ENCODE measurements at places on chromosomes 1 and 21.

DNA sequence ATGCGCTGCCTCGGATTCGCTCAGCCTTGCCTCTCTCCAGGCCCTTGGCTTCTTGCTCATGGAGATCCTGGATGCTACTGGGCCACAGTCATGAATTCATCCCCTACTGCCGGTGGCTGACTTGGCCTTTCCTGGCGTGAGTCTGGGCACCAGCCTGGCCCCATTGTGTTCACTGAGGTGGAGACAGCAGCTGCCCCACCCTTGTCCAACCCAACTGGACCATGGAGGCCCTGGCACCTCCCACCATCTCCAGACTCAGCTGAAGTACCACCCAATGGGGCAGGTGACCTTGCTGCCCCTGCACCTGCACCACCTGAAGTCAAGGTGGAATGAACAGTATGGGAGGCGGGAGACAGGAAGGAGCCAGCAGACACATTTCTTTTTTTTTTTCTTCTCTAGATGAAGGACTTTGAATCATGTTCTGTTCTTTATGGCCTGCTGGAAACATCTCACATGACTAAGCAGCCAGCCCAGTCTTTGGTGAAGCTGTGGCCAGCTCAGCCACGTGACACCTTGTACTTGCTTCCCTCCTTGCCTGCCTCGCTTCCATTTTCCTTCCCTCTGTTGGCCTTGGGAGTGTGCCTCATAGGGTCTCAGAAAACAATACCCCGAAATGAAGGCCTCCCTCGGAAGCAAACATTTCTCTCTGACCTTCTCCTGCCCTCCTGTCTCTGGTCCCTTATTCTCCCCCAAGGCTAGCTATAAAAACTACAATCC lies 3.8 kb upstream of the SLC30A2 start:
- DNase-seq = no peak

DNA sequence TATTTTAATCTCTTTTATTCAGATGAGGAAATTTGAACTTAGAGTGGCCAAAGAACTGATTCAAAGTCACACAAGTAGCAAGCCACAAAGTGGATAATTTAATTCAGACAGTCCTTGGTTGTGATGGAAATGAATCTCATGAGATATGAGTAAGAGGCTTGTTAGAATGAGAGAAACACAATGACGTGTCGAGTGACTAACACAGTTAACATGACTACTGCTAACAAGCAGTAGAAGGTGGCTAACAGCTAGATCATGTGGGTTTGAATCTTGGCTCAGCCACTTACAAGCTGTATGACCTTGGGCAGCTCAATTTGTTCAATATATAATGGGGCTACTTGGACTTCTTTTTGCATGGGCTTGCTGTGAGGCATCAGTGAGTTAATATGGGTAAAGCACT lies 104.5 kb upstream of the LMO4 start:
- DNase-seq = peak; percentile 15

DNA sequence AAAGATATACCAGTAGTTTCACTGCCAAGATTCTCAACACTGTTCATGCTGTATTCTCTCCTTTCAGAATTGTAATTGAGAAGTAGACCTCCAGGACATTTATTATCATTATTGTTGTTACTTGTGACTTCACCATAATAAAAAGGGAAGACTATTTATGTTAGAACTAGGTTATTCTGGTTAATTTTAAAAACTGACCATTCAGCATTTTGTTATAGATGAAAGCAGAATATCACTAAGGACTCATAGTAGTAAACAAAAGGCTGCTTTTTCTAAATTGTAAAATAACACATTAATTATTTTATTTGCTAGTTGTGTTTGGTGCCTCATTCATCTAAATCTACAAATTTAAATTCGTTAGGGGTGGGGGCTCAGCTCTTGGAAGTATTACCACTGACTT lies 210.4 kb downstream of the PATJ start:
- DNase-seq = no peak

DNA sequence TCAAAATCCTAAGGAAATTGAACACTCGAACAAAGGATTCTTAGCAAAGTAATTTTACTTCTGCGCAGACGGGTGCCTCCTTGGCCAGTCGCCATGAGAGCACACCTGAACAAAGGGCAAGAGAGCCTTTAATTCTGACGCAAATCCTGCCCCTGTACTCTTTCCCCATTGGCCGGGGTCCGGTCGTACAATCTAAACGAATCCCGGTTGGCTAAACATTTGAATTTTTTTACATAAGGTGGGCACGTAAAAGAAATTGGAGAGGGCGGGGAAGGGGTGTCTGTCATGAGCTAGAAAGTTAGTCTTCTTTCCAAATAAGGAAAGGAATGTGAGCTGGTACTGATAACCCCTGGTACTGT lies 8.2 kb upstream of the IL22RA1 start:
- DNase-seq = no peak

- no peak for DNase-seq
Measured at GRCh38 chr1:43493661-43494450, 36.8 kb upstream of the PTPRF start.

GRCh38 chr1:204530932-204531331 lies 14.7 kb downstream of the MDM4 start:
- DNase-seq = no peak

DNA sequence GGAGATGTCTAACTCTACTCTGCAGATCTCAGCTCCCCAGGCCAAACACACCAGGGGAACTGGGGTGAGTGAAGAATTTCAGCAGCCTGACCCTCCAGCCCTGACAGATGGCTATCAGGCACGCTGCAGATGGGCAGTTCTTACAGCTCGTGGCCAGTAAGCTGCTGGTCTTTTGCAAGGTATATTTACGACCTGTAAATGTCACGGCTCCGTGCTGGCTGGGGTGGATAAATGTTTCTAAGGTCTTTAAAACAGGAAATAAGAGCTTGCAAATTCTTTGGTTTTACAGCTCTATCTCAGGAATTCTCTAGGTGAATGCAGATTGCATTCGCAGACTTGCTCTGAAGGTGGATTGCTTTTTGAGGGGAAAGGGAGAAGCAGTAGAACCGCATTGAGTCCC lies 10.1 kb downstream of the DOP1B start:
- no peak for DNase-seq

- no peak for DNase-seq
Measured at GRCh38 chr1:109504974-109505373, 4.6 kb downstream of the AMIGO1 start.

GRCh38 chr1:154855186-154855851 lies 14.8 kb downstream of the KCNN3 start:
- no peak for DNase-seq

GRCh38 chr1:233704898-233705723 lies 91.2 kb downstream of the KCNK1 start:
- no peak for DNase-seq

DNA sequence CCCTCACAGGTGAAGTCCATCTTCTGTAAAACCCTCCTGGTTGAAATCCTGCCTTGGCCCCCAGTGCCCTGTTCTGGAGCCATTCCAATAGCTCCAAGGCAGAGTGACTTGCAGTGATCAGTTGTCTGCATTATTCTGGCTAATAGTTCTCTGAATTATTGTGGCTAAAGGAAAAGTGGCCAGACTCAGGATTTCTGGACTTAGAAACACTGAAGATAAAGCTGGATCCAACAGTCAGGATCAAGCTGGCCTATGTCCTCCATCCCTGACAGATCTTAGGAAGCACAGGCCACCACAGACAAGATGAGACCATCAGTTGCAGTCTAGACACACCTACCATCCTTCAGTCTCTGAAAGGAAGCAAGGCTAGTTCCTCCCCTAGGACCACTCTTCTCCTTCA lies 801 bp upstream of the C2CD4D start:
- DNase-seq = no peak

Data from SW 1271 (cell line).